ENCODE measurements at places on chromosomes 1 and 21.

- DNase-seq = no peak
These were observed 31.0 kb upstream of the IL10 start for GRCh38 chr1:206803221-206803730.

DNA sequence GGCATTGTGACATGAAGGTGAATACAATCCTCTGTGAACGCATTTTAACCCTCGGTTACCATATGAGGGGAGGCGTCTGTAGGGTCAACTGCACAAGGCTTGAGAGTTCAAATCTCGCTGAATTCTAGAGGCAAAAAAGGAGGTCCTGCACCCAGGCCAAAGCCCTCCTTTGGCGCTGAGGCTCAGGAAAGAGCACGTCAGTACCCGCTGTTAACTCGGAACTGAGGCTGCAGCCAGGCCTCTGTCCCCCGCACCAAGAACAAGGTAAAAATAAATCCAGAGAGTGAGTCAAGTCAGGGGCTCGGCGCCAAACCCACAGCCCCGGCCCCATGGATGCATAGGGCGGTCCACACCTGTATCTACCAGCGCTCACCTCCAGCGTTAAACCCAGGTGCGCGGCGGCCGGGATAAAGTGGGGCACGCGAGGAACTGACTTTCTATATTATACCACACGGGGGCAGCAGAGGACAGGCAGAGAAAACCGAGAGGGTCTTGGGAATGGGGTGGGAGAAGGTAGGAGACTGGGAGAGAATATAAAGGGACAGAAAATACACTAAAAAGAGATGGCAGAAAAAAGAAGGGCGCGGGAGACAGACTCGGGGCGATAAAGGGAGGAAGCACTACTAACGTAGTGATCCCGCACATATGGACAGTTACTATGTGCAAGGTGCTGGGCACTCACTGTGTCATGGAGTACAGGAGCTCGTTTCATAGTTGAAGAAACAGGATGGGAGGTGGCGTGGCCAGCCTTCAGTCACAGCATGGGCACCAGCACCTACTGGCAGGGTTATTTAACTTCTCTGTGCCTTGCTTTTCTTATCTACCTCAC is 54.9 kb downstream of the DMRTA2 start:
- peak; percentile 81 for DNase-seq

- DNase-seq = no peak
These were observed 100.1 kb upstream of the JUN start for GRCh38 chr1:58883888-58884482.

GRCh38 chr1:177913762-177914540 is 55.9 kb downstream of the SEC16B start:
- DNase-seq = peak; percentile 57

- no peak for DNase-seq
These were observed 4.8 kb downstream of the CLDN8 start for GRCh38 chr21:30211071-30211470.

All from D341Med (cell line).